C1 segment of cervical spinal cord (tissue), 14 donors: ENCODE measurements at places on chromosomes 7 and 10.

DNA sequence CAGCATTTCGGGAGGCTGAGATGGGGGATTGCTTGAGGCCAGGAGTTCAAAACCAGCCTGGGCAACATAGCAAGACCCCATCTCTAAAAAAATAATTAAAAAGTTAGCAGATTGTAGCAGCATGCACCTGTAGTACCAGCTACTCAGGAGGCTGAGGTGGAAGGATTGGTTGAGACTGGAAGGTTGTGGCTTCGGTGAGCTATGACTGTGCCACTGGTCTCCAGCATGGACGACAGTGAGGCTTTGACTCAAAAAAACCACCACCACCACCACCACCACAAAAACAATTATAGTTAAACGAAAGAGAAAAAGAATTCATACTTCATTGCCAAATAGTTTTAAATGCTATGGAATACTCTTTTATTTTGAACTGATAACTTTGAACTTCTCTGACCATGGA is 63.4 kb downstream of the VTI1A start:
- DNase-seq, result no peak

DNA sequence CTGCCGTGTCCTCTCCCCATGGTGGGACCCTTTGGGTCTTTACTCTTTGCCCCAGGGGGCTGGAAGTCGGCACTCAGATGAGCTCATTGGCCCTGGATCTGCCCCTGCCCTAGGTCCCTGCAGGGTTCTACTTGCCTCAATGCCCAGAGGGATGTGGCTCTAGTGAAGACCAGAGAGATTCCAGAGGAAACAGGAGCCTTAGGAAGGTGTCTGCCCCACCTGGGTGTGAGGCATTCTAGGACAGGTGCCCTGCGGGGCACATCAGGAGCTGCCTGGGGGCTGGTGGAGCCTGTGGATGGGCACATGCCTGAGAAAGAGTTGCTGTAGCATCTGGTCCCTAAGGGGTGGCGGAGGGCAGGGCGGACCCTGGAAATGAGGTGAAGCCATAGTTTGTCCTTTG is 128.6 kb downstream of the ADCY1 start:
- no peak for DNase-seq

DNA sequence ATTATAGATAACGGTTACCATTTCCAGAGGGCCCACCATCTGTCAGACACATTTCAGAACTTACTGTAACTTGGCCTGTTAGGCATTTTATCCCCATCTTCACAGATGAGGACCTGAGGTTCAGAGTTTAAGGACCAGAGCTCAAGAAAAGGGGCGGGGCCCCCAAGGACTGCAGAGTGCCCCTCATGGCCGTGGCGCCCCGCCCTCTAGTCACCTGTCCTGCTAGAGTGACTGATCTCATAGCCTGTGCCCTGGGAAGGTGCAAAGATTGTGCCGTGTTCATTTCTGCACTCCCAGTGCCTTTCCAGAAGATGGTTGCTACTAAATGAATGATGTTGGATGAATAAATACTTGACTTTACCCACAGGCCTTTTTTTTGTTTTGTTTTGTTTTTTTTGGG is 107.0 kb downstream of the XRCC2 start:
- DNase-seq, result no peak

DNA sequence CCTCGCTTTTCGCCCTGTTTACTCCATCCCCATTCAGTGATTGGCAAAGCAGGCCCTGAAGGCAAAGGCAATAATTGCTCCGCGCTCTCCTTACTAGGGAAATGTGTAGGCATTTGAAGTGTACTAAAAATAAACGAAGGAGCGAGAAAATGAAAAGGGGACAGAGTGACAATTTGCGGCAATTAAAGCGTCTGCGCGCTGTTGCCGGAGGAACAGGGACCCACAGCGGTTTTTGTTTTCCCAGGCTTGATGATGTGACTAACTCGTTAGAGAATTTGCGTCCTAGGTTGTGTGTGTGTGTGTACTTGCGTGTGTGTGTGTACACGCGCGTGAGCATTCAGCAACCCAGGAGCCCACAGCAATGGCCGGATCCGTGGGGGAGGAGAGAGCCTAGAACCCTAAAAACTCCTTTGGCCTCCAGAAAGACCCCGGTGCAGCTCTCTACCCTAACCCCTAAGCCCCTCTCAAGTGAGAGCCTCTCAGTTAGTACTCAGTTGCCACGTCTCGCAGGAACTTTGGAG is 7.8 kb upstream of the DLX6 start:
- DNase-seq, result no peak

GRCh38 chr10:60144099-60144498 is 237.7 kb upstream of the CCDC6 start:
- DNase-seq, result no peak

DNA sequence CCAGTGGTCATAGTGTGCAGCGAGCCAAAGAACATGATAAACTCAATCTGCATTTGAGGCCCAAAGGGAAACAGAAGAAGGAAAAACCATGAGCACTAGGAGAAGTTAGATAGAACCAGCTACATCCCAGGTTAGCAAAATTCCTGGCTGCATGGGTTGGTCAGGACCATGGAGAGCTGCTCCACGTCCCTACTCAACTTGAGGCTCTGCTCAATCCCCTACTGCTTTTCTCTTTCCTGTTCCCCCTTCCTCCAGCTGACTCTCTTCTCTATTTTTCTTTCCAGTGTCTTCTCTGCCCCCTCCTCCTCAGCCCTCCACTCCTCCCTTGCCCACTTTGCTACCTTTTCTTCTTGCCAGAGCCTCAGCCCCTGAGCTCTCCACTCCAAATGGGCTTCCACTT is 21.9 kb upstream of the VSIR start:
- DNase-seq, result no peak

DNA sequence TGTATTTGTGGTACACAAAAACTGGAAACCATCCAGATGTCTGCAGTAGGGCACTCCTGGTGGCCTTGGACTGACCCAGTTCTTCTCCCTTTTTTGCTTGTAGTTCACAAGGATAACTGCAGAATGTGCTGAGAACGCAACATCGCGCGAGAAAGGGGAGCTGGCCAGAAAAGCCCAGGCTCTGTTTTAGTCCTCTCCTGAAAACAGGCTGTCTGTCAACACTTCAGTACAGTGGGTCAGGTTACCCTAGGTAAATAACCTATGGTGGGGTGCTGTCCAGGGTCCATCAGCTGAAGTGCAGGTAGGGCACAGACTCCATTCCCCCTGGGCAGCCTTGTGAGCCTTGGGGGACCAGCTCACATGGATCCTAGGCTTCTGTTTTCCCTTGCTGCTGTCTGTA is 495.8 kb downstream of the MDFIC start:
- DNase-seq, result no peak

- DNase-seq, result no peak
Observed at GRCh38 chr7:66523409-66523808, 105.3 kb upstream of the KCTD7 start.

DNA sequence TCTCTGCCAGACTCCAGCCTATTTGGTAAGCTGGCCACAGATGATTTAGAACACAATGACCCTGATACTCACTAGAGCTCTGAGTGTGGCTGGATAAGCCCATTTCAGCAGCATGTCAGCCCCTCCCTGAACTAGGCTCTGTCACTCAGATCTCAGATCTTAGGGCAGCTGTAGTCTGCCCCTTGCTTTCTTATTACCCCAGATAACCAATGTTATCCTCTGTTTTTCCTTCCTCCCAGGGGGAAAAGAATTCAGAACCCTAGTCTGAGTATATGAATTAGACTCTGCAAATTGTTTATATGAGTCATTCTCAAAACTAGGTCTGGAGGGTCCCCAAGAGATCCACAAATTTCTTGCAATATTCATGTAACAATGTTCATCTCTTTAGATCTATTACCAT is 286.2 kb downstream of the KCNMA1 start:
- DNase-seq, result no peak

DNA sequence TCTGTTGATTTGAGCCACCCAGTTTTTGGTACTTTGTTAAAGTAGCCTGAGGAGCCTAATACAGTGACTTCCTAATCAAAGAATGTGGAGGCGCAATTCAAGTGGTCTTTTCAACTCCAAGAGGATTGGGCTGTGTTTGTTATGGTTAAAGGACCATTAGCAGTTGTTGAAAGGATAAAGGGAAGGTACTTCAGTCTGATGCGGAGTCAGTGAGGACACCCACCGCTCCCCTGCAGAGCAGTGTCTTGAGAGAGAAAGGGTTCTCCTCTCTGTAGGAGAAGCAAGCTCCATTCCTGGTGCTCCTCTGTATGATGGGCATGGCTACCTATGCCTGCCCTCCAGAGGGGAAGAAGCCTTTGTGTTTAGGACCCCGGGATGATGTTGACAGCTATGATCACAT is 590.6 kb upstream of the C7orf33 start:
- DNase-seq, result no peak

- no peak for DNase-seq
Observed at GRCh38 chr7:26444555-26444954, 152.9 kb downstream of the SNX10 start.

DNA sequence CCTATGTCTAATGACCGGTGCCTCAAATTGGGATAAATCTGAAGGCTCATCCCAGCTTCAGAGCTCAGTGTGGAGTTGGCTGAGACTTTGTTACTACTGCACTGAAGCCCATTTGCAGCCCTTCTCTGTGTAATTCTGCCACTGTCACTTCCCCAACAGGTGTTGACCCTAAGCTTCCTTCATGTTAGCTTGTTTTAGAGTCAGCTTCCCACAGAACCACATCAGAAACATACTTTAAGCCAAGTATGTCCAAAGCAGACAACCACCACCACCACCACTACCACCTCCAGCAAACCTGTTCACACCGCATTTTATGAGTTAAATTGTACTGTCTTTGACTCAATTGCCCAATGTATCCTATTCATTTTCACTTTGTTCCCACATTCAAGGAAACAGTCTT is 25.2 kb upstream of the GNAT3 start:
- DNase-seq, result no peak

- DNase-seq, result peak; percentile 16
Observed at GRCh38 chr10:65570143-65571010, 1355.5 kb upstream of the LRRTM3 start.

DNA sequence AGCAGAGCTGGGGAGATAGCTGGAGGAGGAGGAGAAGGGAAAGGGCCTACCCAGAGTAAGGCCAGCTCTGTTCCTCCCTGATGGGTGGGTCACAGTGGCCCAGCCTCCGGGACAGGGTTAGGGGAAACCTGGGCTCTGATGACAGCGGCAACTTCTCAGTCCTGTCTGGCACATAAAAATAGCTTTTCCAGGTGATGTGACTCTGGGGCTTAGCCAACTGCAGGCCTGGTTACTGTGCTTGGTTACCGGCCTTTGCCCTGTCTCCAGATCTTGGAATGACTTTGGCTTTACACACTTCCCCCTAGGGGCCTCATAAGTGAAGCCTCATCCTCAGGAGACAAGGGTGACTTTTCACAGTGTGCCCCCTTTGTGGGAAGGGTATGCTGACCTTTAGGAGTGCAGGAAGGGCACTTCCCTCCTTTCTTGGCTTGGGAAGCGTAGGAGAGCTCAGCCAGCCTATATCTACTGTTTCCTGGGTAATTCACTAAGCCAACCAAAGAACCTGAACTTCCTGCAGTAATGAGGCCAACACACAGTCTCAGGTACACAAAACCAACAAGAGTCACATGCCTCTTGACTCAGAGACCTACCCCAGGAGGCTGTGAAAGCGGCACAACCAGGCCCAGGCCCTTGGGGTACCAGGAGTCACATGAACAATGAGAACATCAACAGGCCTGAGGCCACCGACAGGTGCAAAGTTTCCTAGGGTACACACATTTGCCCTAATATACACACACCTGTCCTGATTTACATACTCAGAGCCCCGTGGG is 11.7 kb upstream of the HILPDA start:
- no peak for DNase-seq

DNA sequence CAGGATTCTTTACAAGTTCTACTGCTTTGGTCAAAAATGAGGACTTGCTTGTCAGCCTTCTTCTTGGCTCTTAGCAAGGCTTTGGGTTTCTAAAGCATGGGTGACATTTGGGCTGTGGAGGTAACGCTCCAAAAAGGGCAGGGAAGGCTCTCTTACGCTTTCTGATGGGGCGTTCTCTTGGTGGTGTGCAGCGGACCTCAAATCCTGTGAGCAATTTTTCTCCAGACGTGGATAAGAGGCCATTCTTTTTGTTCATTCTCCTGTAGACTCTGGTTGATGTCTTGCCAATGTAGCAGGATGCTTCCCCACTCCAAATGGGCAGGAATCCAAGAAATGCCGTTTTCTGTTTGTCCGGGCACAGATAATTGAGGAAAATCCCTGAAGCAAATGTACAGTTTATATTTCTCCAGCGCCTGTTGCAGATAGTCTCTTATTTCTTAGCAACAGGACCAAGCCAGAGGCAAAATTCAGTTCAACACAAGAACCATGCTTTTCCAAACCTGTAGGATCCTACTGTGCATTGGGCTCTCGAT is 138.4 kb upstream of the NFE2L3 start:
- DNase-seq, result no peak

DNA sequence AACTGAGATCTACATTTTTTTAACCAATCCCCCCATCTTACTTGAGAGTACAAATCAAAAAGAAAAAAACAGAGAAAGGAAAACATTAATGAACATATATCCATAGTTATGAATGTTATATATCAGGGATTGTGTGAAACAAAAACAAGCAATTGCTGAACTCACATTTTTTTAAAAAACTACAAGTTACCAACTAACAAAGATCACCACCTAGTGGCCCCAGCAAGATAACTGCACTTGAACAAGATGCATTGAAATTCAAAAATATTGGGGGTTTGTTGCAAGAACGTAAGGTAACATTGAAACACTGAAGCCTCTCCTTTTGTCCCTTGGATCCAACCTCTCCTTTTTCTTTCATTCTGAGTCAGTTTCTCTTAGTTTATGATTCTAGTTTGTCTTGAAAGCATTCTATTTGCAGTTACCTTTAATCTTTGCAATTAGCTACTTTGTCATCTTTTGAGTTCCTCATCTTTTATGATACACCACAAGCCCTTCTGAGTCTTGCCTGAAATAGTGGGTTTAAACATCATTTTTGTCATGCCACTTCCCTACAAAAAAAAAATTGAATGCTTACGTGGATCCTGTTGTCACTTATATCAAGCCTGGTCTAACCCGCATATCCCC is 87.3 kb upstream of the TES start:
- DNase-seq, result no peak

- no peak for DNase-seq
Observed at GRCh38 chr7:45716380-45717203, 142.4 kb downstream of the ADCY1 start.

DNA sequence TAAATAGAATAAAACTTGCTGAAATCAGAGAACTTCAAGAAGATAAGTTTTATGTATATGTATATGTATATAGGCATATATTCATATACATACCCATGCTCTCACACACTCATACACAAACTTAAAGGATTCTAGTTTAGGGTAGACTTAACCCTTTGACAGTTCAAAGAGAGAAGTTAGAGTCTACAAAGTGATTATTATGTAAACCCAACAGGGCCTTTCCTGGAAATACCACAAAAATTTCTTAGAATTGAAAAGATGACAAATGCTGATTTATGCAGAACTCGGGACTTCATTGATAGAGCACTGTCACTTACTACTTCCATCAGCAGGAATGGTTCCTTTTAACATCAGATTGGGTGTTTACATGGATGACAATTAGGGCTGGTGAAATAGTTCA is 763.5 kb downstream of the AUTS2 start:
- no peak for DNase-seq

GRCh38 chr10:78290131-78290750 is 256.6 kb downstream of the RPS24 start:
- DNase-seq, result no peak

- DNase-seq, result peak; percentile 86
Observed at GRCh38 chr10:663831-664251, 25.6 kb downstream of the DIP2C start.

GRCh38 chr7:149770728-149771636 is 2.4 kb downstream of the ZNF467 start:
- no peak for DNase-seq

- peak; percentile 57 for DNase-seq
Observed at GRCh38 chr7:24572393-24572996, 757 bp upstream of the PALS2 start.
